ENCODE measurements at places on chromosomes 5 and 9.

- DNase-seq: no peak
Measured at GRCh38 chr9:134253606-134254205, 72.5 kb upstream of the RXRA start.

DNA sequence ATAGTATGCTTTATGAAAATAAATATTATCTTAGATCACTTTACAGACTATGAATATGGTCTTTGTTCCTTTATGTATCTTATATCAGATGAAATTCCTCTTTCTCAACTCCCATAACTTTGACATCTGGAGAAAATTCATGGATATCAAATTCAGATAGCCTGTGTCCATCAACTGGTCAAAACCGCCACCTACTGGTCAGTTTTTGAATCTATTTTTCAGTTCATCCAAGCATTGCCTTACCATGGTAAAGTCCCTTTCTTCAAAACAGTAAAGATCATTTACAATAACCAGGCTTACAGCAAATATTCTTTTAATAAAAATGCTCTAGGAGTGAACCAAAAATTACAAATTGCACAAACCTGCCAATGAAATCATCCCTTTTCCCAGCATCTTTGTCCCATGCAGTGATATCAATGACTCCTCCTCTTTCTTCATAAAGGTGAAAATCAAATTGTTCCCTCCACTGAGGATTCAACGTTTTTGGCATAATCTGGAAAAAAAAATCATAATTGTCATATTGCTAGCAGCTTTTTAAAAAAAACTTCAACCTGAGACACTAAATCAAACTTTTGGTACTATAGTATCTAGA lies 290.5 kb downstream of the SLF1 start:
- DNase-seq: no peak

DNA sequence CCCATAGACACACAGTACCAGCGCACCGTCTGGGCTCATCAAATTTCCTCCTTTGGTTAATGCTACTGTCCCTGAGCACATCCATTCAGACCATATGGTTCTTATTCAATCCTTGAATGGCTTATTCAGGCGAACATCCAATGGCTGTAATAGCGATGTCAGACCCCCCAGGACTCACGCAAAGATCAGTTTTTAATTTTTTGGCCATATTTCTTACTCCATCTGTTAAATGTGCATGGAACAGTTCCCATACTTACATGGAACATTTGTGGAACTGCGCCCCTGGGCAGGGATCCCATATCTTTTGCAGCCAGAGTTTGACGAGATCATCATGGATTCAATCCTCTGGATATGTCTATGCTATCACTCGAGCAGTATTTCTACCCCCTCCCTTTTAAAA lies 213.2 kb downstream of the ADAMTS6 start:
- DNase-seq: no peak

DNA sequence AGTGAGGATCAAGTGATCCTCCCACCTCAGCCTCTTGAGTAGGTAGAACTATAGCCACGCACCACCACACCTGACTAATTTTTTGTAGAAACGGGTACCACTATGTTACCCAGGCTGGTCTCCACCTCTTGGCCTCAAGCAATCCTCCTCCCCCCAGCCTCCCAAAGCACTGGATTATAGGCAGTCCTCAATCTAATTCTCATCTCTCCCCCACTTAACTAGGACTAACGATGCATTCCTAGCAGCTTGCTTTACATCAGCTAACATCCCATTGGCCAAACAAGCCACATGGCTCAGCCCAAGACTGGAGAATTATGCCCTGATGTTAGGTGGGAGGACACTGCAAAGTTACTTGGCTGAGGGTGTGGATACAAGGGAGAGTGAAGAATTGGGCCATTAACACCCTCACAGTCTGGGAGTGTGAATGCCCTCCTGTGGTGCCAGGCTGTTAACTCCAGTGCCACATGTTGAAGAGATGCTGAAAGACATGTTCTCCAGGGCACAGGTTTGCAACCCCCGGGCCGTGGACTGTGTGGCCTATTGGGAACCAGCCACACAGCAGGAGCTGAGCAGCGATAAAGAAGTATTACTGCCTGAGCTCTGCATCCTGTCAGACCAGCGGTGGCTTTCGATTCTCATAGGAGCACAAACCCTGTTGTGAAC lies 5.3 kb upstream of the ZNF367 start:
- no peak for DNase-seq

DNA sequence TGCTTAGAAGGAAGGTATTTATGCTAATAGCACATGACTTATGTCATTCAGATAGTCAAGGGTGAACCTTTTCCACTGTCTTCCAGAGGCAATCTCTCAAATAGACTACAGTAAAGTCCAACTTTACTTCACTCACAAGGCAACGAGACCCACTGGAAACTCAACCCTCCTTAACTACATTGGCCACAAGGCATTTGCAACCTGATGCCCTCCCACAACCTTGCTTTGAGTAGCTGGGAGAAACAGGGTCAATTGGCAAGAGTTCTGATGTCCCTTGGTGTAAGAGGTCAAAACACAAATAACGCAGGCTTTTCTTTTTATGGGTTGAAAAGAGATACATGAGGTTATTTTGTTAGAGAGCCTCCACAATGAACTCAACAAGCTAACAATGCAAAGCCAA lies 6.1 kb downstream of the GAS1 start:
- no peak for DNase-seq

GRCh38 chr5:107265193-107265592 lies 405.5 kb downstream of the EFNA5 start:
- DNase-seq: no peak

DNA sequence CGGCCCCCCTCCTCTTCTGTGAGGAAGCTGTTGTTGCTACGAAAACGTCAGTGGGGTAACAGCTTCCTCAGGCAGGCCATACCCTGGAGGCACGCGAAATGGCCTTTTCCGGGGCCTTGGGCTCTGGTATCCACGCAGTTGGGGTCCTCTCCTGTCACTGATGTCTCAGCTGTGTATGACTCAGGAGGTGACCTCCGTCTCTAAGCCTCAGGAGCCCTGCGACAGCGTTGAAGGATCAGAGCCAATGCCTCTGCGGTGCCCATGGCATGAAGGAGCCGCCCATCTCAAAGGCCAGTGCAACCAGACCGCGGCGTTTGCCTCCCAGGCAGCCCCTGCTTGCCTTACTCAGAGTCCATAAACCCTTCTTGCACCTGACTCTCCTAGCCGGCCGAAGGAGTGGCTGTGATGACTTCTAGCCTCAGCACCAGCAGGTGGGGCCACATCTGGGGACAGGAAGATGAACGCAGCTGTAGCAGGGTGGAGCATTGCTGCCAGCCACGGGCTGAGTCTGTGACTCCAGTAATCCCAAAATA lies 1.0 kb upstream of the MXD3 start:
- no peak for DNase-seq

DNA sequence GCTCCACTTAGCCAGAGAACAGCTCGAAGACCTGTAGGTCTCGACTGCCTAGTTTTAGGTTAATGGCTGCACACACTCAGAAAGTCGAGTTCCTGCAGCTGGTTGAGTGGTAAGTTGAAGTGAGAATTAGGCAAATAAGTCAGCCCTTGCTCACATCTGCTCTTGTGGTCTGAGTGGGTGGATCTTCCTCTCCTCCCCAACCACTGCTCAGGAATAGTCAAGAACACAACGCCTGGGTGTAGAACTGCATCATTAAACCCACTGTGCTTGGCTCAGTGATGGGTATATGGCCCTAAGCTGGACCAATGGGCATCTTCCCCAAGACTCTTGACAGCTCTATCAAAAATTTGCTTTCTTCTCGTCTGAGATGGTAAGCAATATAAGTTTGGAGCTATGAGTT lies 20.9 kb upstream of the ADAM19 start:
- DNase-seq: peak; percentile 47

DNA sequence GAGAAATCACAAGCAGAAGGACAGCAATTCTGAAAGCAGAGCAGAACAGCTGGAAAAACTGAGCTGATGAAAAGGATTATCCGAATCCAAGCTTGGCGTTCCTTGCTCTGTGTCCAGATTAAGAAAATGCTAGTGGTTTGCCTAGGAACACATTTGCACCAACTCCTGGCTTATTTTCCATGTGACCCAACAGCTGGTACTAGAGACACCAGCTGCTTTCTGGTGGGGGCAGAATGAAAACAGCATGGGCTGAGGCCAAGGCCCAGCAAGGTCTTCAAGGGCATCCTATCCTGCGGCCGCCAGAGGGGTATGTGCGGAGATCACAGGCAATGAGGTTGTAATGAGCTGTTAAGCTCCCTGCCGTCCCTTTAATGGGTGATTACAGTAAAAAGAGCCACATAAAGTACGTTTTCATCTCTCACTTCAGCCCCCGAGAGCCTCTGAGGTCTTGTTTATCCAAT lies 131.5 kb downstream of the DOCK8 start:
- DNase-seq: no peak

DNA sequence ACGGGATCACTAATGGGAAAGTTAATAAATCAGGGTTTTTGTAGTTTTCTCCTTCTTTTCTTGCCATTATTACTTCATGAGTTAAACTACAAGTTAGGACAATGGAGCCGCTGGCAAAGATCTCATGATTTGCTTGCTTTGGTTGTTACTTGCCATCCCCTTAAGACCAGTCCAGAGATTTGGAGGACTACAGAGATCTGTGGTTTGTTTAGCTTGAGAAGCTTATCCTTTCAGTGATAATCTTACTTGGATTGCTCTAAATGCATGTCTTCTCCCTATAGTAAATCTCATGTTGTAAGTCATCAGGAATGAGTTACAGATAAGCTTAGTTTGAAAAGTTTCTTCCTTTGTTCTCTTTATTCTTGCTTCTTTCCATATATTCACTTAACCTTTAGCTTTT lies 70.9 kb downstream of the TLE4 start:
- DNase-seq: no peak

DNA sequence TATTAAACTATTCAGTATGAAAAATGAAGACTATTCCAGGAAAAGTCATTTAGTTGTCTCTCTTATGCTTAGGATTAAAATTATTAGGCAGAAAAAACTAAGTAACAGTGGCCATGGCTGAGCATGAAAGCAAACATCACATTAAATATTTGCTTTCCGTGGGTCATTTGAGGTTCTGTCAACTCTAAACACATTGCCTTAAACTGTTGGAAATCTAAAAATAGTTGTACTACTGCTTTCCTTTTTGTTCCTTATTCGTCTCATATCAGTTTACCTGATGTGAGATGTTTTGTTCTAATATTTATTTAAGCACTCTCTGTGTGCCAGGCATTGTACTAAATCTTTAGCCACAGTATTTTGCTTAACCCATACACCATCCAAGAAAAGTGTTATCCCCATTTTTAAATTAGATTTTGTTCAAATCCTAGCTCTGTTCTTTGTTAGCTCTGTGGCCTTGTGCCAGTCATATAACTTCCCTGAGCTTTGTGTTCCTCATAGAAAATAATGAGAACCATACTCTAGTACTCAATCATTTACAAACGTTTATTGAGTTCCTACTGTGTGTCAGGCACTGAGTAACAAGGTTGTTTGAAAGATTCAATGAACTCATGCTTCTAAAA lies 18.7 kb upstream of the ZNF608 start:
- no peak for DNase-seq

DNA sequence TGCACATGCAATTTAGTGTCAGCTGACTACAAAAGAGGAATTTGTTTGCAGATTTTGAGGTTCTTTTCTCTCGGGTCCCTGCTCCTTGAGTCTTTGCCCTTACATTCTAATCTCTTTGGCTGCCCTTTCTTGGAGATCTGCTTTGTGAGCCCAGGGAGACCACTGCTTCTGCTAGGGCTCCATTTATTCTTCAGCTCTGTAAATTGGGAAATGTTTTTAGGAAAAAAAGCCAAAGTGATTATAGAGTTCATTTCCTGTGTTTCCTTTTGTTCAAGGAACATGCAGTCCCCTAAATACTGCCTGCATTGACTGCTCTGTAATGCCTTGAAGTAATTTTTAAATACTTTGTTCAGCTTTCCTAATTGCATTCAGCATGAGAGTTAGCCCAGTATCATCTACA lies 197.4 kb downstream of the CSNK1G3 start:
- DNase-seq: no peak

DNA sequence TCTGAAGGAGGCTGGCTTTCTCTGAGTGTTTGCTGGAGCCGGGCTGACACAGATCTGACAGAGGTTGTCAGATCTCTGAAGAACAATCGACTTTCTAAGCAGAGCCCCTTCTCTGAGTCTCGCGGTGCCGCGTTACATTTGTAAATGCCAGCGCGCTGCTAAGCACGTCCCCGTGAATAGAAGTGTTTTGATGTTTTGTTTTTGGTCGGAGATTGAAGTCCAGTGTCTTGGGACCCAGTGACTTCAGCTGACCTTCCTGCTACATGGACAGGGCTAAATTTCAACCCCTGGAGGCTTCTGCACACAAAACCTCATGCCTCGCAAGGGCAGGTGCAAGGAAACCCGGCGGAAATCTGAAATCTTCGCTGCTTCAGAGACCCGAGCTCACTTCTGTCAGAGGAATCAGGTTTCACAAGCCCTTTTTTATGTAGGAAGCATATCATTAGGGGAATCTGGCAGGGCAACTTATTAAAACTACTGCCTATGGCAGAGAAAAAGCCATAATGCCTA lies 27.2 kb downstream of the NEUROG1 start:
- no peak for DNase-seq

DNA sequence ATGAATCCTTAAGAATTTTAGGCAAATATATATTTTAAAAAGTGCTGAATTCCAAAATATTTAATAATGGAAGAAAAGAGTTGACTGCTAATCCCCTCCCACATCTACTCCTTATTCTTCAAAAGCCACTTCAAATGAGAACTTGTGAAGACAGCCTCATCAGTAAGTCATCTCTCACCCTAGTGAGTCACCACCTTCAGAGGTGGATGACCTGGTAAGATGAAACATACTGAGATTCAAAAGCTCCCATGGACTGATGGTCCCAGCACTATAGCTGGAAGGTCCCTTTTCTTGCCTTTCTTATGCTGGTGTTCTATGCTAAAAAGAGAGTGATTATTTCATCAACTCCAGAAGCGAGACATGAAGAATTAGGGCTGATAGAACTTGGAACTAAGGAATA lies 37.8 kb upstream of the SPDL1 start:
- DNase-seq: no peak

DNA sequence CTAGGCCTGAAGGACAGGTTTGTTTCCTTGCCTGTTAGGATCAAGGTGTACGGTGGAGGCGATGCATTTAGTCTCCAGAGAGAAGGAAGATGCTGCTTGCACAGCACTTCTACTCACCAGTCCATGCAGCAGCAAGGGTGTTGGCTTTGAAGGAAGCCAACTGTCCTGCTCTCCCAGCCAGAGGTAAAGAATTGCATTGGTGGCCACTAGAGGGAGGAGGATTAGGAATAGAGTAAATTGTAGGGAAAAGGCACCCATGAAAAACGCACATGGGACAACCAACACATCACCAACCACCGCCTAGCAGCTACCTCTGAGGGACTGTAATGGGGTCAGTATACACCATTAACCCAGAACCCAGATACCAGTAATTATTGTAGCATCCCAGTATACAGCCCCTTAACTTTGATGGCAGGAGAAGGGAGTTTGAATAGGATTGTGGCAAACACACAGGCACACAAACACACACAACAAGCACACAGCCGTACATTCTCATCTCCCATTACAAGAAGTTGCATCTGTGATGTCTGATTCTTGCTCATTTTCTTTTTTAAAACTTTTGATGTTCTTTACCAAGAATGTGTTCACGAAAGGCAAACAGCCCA lies 267.7 kb downstream of the ADAMTS6 start:
- DNase-seq: no peak
